NCI-H1436 treated with DMSO at 0.1 percent for 48 hours (cell line): ENCODE measurements at places on chromosomes 12 and 14.

- DNase-seq = no peak
Measured at GRCh38 chr14:60097974-60098373, 6.3 kb downstream of the PCNX4 start.

DNA sequence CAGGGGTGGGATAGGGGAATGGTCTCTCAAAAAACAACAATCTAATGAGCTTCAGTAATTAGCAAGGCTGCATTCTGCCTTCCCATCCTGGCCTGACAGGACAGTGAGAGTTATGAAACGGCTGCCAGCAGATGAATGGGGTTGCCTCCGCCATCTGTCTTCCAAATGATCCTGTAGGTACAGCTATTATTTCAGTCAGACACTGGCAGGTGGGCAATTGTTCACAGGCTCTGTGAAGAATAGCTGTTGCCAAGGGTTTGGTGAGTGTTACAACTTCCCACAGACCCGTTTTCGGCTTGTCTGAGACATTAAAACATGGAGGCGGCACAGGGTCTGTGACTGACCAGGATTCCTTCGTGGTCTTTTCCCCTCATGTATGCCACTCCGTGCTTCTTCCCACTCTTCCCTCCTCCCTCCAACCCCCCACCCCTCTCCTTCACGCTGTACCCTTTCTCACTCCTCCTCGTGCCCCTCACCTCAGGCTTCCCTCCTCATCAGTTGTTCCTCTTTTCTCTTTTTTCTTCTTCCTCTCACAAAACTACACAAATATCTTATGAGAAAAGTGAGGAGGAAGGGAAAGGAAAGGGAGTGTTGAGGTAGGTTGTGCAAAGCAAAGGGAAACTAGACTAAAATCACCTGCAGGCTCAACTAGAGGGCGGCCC lies 160.8 kb upstream of the GZMB start:
- DNase-seq = no peak

DNA sequence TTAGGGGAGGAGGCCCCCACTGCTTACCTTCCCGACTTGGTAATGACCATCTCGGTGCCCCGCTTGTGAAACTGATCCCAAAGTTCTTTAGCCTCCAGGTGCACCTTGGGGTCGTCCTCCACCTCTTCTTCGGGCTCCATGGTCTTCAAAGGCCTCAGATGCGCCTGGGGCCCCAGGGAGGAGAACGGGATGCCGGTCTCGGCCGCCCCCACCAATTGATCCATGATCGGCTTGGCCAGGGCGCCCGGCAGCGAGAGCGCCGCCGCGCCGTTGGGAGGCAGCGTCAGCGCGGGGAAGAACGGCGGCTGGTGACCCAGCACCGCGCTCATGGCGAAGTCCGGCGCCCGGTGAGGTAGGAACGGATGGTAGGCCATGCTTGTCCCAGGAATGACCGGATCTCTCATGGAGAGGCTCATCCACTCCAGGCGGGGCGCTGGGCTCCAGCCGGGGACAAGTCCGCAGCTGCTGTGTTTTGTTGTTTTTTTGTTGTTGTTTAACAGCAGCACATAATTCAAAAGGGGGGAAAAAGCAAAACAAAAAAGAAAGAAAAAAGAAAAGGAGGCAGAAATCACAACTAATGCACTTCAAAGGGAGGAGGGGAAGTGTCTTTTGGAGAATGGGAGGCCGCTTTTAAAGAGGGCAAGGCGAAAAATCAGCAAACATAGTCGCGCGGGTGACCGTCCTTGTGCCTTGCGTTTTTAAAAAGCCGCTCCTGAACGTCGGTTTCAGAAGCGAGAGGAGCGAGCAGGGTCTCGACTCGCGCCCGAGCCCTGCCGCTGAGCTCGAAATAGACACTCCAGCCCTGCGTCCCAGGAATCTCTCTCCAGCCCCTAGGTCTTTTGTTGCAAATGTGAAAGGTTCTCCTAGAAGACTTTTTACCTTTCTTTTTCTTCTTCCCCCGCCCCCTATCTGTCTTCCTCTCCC lies 928 bp downstream of the TBX3 start:
- no peak for DNase-seq

GRCh38 chr12:12091977-12092663 lies 21.4 kb downstream of the BCL2L14 start:
- DNase-seq = no peak

DNA sequence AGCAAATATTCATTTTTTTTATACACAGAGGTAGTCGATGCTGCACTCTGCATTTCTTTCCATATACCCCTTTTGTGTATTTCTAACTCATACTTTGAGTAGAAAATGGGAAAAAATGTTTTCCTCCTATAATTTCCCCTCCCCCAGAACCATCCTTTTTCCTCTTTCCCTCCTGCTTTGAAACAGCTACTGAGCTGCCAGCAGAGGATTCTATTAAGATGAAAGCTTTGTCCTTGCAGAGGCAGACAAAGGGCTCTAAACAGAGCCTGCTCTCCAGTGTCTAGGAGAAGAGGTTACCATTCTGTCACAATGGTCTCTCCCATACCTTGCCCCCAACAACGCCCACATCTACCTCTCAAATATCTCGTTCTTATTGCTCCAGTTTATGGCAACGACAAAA lies 74.6 kb upstream of the OSBPL8 start:
- DNase-seq = no peak

DNA sequence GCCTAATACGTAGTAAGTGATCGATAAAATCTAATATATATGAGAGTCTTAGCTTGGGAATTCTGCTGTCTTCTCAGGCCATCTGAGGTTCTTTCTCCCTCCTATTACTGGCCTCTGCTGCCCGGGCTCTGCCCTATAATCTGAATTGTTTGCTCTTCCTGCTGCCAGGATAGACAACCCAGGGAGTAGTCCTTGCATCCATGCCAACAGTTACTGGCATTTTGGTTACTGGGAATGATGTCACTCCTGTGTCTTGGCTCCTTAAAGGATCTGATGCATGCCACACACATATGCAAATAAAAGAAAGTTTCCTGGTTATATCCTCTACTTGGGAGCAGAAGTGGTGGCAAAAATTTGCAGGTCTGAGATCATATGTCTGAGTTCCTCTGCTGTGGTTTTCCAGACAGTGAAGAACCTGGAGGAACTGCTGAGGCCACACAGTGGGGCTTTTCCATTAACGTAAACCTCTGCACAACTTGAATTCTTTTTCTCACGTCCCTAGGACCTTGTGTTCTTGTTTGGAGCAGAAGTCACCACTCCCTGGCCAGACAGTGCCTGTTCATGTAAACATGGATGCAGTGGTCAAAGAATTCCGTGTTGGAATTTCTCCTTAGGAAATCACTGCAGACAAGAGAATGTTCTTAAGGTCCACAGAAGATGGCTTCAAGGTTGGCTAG lies 320.6 kb upstream of the TBX3 start:
- DNase-seq = no peak

GRCh38 chr12:108319277-108320234 lies 19.6 kb downstream of the CMKLR1 start:
- no peak for DNase-seq

DNA sequence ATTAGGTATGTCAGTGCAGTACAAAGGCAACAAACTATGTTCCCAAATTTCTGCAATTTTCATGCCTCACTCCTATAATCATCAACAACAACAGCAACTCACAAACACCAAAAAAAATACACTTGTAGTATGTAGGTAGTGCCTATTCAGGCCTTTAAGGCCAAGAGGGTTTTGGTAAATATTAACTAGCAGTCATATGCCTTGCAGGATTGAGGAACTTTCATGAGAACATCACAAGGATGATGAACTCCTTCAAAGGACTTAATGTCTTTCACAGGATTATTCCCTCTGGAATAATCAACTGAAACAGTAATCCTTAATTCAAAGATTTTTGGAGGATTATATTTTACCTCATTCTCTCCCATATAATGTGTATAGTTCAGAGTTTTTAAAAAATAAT lies 293.8 kb downstream of the NOVA1 start:
- DNase-seq = no peak

GRCh38 chr12:79673354-79673753 lies 17.4 kb downstream of the PAWR start:
- no peak for DNase-seq

- no peak for DNase-seq
Measured at GRCh38 chr12:3551976-3552725, 61.1 kb downstream of the PRMT8 start.

- no peak for DNase-seq
Measured at GRCh38 chr14:30054201-30054600, 126.6 kb upstream of the PRKD1 start.

- DNase-seq = no peak
Measured at GRCh38 chr12:93167331-93167730, 210.4 kb upstream of the NUDT4 start.

- no peak for DNase-seq
Measured at GRCh38 chr12:93288626-93289025, 89.1 kb upstream of the NUDT4 start.

GRCh38 chr12:70936203-70936813 lies 15.8 kb upstream of the PTPRR start:
- DNase-seq = no peak

- no peak for DNase-seq
Measured at GRCh38 chr14:91361233-91361811, 56.3 kb downstream of the CCDC88C start.

DNA sequence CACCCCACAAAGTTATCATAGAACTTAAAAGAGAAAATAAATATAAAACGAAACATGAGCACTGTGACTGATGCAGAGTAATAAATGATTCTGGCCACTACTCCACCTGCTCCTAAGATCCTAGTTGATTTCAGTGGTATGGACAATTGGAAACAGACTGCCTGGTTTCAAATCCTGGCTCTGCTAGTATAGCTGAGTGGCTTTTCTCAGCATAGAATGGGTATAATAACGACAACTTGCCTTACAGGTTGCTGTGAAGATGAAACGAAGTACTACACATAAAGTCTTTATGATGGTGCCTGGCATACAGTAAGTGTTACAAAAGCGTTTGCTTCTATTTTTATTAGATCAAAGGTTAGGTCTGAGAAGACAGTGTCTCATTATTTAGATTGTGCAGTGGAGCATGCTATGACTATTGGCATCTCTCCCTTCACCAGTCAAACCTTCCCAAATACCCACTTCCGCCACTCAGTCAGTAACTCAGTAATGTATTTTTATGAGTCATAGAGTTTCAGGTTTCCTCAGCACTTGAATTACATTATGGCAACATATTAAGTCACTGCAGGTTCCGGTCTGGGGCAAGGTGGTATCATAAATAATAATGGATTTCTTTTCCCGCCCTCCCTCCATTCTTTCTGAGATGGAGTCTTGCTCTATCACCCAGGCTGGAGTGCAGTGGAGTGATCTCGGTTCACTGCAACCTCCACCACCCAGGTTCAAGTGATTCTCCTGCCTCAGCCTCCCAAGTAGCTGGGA lies 29.7 kb upstream of the NR2C1 start:
- no peak for DNase-seq

- DNase-seq = no peak
Measured at GRCh38 chr12:122998316-122998715, 17.8 kb downstream of the ARL6IP4 start.

GRCh38 chr12:89414851-89415250 lies 62.5 kb upstream of the DUSP6 start:
- no peak for DNase-seq

GRCh38 chr14:55537782-55538181 lies 42.2 kb upstream of the KTN1 start:
- no peak for DNase-seq

DNA sequence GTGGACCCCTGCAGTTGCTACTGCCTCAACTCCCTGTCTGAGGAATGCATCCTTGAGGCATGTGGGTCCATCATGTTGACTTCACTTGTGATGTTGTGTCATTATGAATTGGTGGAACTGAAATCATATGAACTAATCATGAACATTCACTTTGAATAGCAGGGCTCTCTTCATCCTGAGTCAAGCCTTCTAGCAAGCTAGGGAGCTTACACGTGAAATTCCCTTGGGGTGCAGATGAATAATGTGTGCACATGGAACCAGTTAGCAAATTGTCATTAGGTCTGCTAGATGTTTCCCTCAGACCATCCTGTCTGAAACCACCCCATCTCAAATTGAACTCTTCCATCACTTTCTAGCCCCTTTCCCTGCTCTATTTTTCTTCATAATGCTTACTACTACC lies 3.6 kb downstream of the COQ6 start:
- no peak for DNase-seq

DNA sequence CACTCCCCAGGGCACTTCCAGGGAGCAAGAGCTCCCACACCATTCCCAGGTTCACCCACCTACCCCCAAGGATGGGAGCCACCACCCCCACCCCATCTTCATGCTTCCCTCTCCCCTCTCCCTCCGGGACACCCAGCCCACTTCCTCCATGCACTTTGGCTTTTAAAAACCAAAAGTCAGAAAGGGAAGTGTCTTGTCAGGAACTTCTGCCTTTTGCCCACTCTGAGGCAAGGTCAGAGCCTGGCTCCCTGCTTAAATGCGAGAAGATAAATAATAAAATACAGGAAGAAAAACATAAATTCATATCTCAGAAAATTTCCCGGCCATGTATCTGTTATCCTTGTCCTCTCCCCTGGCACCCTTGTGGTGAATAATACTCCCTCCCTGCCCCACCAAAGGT lies 81.6 kb downstream of the PTGER2 start:
- DNase-seq = no peak

- DNase-seq = no peak
Measured at GRCh38 chr14:85061256-85061655, 468.7 kb upstream of the FLRT2 start.

DNA sequence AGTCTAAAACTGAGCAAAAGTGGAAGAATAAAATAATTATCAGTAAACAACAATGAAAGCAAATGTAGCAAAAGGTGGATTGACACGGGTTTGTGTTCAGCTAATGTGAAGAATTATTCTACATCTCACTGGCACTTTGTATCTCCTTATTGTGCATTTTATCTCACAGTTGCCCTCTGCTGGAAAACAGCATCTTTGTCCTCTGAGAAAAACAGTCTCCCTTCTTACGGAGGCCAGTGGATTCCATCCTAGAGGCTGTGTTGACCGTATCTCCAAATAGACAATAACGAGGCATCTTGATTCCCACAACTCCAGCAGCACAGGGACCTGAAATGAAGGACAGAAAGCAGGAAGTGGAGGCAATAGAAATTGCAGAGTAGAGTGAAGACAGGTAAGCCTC lies 51.3 kb upstream of the PLBD1 start:
- no peak for DNase-seq

DNA sequence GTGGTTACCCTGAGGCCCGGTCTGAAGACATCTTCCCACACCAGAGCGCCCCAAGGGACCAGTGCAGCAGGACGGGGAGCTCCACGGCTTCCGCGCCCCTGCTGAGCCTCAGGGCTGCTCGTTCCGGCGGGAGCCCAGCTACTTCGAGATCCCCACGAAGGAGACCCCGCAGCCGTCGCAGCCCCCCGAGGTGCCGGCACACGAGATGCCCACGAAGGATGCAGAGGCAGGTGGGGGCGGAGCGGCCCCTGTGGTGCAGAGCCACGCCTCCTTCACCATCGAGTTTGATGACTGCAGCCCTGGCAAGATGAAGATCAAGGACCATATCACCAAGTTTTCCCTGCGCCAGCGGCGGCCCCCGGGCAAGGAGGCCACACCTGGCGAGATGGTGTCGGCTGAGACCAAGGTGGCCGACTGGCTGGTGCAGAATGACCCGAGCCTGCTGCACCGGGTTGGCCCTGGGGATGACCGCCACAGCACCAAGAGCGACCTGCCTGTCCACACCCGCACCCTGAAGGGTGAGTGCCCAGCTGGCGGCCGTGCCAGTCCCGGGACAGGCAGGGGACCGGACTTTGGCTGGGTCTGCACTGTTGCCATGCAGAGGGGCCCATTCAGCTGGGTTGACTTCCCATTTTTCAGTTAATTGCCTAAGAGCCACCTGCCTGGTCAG lies 18.1 kb downstream of the CEP170B start:
- no peak for DNase-seq
